ENCODE measurements at places on chromosomes 12 and 14. TPM values are rescaled to one million over a fixed set of nuclear protein-coding genes. Genes with fewer than 3 reads are reported as not detected.

The MYO1A gene
- 2.9 TPM for total RNA-seq

The PDZRN4 gene
- total RNA-seq = 1.6 TPM

The SLC11A2 gene
- 102 TPM for total RNA-seq

The GPD1 gene
- 67.0 TPM for total RNA-seq

The WIF1 gene
- total RNA-seq = 97.0 TPM

The MDGA2 gene
- total RNA-seq = 0.24 TPM

The TAS2R50 gene
- 0.50 TPM for total RNA-seq

The RTN1 gene
- 18.2 TPM for total RNA-seq

The CDCA4 gene
- total RNA-seq = 6.9 TPM

The NEUROD4 gene
- total RNA-seq = not detected

GRCh38 chr14:65187421-65188049, 85.2 kb upstream of the MAX start:
- DNase-seq = no peak

GRCh38 chr12:55797068-55797467, 20.5 kb downstream of the SARNP start:
- DNase-seq = no peak

DNA sequence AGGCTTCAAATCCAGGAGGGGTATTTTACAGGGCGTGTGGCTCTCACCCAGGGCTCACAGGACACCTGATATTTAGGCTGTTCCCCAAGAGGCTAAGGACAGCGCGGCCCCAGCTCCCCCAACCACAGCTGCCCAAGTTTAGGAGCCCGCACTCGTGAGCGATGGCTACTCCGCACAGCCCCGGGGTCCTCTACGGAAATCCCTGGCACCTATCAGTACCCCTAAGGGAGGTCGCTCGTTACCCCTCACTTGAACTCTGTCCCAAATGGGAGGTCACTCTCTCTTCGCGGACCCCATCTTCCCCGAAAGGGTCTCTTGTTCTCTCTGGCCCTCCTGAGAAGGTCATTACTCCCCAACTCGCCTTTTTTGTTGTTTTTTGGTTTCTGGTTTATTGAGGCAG, 708 bp upstream of the P2RX4 start:
- DNase-seq = no peak

- DNase-seq = no peak
These were observed 1.4 kb upstream of the RNF10 start for GRCh38 chr12:120532701-120533238.

DNA sequence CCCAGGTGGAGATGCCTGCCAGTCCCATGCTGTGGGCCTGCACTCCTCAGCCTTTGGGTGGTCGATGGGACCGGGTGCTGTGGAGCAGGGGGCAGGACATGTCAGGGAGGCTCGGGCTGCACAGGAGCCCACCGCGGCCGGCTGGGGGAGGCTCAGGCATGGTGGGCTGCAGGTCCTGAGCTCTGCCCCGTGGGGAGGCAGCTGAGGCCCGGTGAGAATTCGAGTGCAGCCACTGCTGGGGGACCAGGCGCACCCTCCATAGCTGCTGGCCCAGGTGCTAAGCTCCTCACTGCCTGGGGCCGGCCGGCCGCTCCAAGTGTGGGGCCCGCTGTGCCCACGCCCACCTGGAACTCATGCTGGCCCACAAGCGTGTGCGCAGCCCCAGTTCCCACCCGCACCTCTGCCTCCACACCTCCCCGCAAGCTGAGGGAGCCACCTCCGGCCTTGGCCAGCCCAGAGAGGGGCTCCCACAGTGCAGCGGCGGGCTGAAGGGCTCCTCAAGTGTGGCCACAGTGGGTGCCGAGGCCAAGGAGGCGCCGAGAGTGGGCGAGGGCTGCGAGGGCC, 49.6 kb downstream of the DACT1 start:
- no peak for DNase-seq

DNA sequence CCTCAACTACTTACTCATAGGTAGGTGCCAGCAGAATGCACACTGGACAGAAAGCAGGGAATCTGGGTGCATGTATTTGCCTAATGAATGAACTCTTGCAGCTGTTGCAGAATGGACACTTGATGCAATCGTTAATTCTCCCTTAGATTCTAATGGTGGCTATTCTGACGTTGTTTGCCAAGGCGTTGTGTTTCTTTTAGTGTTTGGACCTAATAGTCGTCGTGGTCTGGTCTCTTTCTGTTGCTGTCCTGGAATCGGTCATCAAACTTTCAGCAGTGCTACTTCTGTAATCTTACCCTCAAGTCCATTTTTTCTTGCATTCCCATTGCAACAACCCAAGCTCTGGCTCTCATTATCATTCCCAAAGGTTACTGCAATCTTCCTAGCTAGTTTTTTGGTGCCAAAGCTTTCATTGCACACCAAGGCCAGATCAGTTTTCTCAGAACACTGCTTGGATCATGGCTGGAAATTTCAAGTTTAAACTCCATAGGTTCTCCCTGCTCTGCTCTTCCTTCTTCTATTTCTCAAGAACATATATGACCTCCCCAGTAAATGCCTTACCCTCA, 31.3 kb downstream of the BMP4 start:
- no peak for DNase-seq

- no peak for DNase-seq
These were observed 400.9 kb downstream of the SNAPC1 start for GRCh38 chr14:62162998-62163589.

GRCh38 chr14:24171422-24172260, at the start of gene REC8:
Gene REC8, plus strand, starts transcription at chr14:24172080. Its CDS starts 473 bp downstream, at chr14:24172553.
- peak; percentile 87 for DNase-seq

GRCh38 chr12:69348162-69348938, at the start of gene LYZ:
Gene LYZ, plus strand, starts transcription at chr12:69348381. Its CDS starts 28 bp downstream, at chr12:69348409.
- no peak for DNase-seq

- DNase-seq = no peak
These were observed 140.3 kb downstream of the RERGL start for GRCh38 chr12:17949558-17950141.

DNA sequence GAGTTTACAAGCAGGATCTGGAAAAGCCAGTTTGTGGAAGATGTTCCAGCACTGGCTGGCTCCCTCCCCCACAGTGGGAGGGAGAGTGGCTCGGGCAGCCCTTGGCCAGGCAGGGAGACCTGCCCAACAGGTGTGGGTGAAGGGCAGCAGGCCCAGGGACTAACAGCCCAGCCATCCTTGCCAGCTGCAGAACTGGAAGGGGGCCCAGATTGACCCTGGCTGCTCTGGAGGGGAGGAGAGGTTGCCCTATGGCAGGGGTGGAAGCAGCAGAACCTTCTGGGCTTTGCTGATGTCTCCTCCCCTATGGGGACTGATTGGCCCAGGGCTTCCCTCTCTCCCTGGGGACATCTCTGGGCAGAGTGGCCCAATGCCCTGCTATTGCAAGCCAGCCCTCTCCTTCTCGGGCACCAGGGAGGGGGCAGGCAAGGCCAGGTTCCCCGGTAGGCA, 20.5 kb downstream of the IRF2BPL start:
- DNase-seq = peak; percentile 89

- DNase-seq = no peak
These were observed 312.8 kb upstream of the SLC16A7 start for GRCh38 chr12:59282999-59283398.

DNA sequence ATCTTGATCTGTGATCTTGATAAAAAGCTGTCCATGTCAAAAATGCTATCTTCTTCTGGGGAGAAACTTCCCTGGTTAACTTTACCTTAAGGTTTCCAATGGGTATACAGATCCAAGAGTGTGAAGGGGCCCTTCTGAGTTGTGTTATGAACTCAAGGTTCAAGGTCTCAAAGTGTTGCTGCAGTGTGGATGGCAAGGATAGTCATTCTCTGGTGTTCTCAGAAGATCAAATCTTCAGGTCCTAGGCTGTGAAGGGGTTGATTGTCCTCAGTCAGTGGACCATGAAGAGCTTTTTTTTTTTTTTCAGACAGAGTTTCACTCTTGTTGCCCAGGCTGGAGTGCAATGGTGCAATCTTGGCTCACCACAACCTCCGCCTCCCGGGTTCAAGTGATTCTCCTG, 114.4 kb downstream of the SPTSSA start:
- DNase-seq = no peak

- no peak for DNase-seq
These were observed 290.2 kb upstream of the NPAS3 start for GRCh38 chr14:32648434-32648833.

DNA sequence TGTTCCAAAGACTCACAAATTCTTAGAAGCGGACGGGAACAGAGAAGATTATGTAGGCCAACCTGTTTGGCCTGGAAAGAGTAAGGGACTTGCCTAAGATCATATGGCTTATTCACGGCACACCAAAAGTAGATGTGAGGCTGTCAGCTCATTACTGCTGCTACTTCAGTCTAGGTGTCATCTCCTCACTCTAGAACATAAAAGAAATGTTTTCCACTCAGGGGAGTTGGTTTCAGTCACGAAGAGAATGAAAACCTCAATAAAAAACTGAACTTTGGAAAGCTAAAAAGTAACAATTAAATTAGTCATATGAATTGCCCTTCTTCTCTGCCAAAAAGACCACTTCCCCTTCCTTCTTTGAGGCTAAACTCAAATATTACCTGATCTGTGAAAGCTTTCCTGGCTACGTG, 658 bp upstream of the CEP128 start:
- no peak for DNase-seq

- DNase-seq = no peak
These were observed 101.2 kb downstream of the AKAP6 start for GRCh38 chr14:32430326-32430725.

DNA sequence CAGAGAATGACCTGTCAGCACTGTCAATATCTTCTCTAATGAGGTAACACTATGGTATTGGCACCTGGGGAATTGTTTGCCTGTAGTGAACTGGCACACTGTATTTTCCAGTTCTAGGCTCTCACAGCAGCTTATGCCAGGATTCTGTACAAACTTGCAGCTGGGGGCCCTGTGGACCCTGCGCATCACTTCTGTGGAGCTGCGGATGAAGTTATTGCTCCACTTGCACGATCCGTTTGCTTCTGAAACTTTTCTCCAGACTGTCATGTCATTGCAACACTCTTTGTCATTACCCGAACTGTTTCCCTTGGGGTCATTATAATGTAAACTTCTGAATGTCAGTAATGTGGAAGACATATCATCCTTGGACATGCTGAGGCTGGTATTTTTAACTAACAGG, 3.9 kb downstream of the RNASE11 start:
- no peak for DNase-seq

DNA sequence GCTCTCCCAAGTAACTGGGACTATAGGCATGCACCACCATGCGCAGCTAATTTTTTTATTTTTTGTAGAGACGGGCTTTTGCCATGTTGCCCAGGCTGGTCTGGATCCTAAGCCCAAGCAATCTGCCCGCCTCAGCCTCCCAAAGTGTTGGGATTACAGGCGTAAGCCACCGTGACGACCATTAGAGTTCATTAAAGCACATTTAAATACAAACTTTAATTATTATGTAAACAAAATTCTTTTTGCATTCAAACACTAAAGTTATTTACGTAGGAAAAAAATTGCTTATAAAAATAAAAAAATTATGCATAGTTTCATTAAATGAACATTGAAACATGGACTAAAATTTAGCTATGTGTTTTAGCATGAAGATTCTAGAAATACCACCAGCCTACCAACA, 7.2 kb downstream of the RPAP3 start:
- DNase-seq = no peak

DNA sequence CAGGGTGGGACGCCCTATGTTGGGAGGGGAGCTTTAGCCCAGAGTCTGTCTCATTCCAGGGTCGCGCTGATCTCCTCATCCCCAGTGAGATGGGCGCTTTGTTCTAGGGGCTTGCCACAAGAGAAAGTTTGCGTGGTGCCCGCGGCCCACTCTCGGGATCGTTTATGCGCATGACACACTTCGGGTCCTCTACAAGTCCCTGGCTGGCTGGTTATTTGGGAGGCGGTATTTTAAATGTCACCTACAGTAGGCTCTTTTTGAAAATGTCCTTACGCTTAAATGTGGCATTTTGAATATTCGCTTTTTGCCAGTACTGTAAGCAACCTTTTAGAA, 541 bp downstream of the GOLT1B start:
- peak; percentile 54 for DNase-seq

GRCh38 chr12:89138048-89138852, 214.1 kb downstream of the DUSP6 start:
- DNase-seq = no peak

DNA sequence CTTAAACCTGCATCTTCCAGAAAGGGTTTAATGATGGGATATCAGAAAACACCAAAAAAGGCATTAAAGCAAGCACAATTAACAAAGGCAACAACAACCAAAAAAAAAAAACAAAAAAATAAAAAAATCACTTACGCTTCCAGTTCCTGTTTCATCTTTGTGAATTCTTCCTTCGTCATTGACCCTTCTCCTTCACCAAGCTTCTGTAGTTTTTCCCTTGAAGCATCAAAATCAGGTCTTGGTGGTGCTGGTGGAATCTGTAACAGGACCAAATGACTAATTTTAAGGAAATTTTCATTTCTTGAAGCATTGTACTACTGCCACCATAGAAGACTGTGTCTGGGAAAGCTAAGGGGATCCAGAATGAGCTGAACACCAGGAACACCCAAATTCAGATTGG, 24.5 kb downstream of the SNX6 start:
- no peak for DNase-seq

DNA sequence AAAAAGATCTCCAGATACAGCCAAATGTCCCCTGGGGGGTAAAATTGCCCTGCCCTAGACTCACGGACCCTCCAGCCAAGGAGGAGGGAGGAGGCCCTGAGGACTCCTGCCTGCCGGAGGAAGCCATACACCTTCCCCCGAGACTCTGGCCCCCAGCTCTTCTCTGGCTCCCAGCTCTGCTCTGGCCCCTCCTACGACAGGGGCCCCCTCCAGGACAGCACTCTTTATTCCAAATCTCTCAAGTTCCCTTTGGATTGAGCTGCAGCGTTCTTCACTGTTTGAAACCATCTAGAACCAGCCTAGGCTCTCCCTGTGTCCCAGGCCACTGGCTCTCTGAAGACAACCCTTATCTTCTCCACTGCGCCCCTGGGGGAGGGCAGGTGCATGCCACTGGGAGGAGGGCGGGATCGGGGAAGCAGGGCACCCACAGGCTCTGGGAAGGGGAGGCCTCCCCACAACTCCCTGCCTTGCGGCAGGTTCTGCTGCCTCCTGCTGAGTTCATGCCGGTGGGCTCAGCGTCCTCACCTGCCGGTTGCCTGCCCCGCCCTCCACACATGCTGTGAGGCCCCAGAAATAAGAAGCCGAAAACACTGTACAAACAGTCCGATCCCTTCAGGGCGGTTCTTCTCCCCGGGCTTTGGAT, 112.7 kb downstream of the DICER1 start:
- DNase-seq = no peak

DNA sequence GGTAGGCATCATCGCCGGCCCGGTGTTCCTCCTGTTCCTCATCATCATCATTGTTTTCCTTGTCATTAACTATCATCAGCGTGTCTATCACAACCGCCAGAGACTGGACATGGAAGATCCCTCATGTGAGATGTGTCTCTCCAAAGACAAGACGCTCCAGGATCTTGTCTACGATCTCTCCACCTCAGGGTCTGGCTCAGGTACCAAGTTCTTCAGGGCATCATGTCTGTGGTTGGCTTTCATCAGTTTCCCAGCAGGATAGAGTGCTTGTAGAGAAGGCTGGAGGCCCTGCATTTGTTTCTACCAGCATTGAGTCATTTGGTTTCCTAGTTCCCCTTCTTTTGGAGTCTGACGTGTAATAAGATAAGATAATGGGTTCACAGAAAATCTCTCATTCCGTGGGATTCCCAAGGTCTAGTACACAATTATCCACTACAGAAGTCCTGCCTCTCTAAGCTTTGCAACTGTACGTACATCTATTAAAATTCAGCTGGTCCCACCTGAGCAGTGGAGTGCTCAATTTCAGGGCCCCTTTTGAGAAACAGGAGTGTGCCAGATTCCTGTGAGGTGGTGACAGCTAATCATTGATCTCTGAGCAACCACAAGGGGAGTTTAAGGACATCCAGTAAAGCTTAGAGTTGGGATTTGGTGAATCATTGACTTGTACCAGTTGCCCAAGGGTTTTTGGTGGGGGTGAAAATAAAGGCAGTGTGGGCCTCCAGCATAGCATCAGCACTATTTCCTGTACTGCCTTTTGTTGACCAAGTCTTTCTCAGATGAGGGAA, 25.1 kb downstream of the ACVR1B start:
- no peak for DNase-seq

All from lower lobe of right lung (tissue), 2 donors.